ENCODE measurements at places on chromosomes 4 and X. TPM values are rescaled to one million over a fixed set of nuclear protein-coding genes. Genes with fewer than 3 reads are reported as not detected.

The RPS6KA6 gene
- 5.6 TPM for total RNA-seq

The PCDH7 gene
- total RNA-seq = 4.9 TPM

The RGN gene
- total RNA-seq = 1.7 TPM

The AFF2 gene
- 1.9 TPM for total RNA-seq

The GRXCR1 gene
- total RNA-seq = not detected

The MFAP3L gene
- total RNA-seq = 2.2 TPM

The APLN gene
- total RNA-seq = 0.35 TPM

The ABLIM2 gene
- 24.2 TPM for total RNA-seq

The SLC49A3 gene
- 8.1 TPM for total RNA-seq

The CPE gene
- total RNA-seq = 23.6 TPM

The IRS4 gene
- total RNA-seq = not detected

The FHL1 gene
- 164 TPM for total RNA-seq

The KLHL15 gene
- 3.1 TPM for total RNA-seq

The RIBC1 gene
- 1.0 TPM for total RNA-seq

The F8A2 gene
- total RNA-seq = 1.2 TPM

The TMEM150C gene
- total RNA-seq = not detected

The TMLHE gene
- 15.5 TPM for total RNA-seq

Data from Peyer's patch (tissue), 4 donors.